ENCODE measurements at places on chromosomes 1 and 21.

DNA sequence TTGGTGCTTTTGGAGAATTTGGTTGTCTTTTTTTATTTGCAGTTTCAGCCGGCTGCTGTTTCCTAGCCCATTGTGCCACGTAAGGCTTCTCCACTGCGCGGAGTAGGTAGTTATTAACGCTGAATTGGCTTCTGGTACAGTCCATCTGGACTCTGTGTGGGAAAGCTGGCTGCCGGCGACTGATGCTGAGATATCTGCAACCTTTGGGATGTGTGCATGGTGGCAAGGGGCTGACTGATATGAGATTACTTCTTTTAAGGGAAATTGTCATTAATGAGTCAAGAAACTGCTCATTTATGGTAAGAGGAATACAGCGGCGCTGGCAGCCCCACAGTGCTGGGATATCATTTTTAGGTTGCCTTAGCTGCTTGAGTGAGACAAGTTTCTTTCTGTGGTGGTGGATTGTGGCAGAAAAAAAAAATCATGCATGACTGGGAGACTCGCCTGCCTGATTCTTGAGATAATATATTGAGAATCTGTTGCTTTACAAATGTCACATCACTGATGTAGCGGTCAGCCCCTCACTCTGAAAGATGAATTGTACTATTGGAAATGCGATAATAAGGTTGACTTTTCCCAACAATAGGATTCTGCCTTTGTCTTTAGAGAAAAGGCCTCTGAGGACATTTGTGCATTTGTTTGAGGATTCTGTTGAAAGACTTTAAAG is 2.5 kb upstream of the ELAVL4 start:
- no peak for DNase-seq

DNA sequence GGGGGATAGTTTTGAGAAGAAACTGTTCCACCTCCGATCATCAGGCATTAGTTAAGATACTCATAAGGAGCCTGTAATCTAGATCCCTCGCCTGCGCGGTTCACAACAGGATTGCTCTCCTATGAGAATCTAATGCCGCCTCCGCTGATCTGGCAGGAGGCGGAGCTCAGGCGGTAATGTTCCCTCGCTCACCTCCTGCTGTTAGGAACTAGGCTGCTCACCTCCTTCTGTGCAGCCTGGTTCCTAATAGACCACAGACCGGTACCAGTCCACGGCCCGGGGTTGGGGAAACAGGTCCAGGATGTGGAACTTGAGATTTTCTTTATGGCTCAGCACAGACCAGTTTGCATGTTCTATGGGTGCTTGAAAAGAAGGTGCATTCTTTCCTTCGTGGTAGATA is 27.2 kb upstream of the FAM3B start:
- no peak for DNase-seq

GRCh38 chr1:101914473-101915242 is 82.1 kb downstream of the OLFM3 start:
- DNase-seq: no peak

DNA sequence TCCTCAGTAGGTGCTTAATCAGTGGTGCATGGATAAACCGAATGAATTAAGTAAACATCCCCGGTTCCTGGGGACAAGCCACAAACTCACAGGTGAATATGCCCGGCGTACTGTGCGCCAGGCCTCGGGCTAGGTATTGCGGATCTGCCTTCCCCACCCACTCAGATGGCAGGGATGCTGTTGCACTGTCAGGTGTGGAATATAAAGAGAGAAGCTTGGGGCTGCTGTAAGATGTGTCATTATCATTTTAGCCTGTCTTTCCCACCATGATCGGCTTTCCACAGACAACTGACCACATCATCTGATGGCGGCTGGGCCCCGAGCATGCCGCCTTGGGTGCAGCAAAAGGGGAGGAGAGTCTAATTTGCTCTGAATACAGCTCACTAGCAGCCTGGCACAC is 45.4 kb upstream of the LRP8 start:
- DNase-seq: no peak

DNA sequence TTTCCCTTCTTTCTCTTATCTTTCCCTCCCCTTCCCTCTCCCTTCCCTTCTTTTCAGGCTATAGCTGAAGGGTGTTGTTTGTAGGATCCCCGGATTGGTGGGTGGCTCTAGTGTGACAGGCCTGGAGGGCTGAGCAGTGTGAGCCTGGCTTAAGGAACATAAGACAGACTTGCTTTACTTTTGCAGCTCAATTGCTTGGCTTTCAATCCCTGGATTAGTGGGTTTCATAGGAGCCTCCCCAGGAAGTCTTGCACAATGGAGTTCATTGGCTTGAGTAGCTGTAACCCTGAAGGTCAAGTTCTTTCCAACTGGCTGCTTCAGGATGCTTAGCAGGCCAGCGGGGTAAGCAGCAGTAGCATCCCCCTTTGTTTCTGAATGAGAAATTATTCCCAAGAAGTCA is 126.7 kb downstream of the CAMTA1 start:
- DNase-seq: no peak

- DNase-seq: peak; percentile 76
Measured at GRCh38 chr1:212285685-212286555, 710 bp downstream of the PPP2R5A start.

DNA sequence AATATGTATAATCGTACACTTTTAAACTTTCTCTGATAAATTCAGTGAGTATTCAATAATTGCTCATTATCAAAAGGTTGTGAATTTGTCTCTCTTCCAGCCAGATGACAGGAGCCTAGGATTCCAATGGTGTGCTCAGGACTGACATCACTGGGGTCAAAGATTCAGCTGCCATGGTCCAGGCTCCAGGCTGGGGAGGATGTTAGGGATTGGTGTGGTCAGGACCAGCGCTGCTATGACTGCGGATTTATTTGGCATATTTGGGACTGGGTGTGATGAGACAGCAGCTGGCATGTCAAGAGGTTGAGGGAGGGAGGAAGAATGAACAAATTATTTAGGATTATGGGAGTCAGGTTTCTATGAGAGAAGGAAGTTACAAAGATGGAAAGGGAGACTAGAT is 48.2 kb upstream of the ABCA4 start:
- no peak for DNase-seq

- DNase-seq: no peak
Measured at GRCh38 chr1:221558396-221558795, 183.5 kb downstream of the DUSP10 start.

GRCh38 chr1:217495249-217495648 is 135.6 kb downstream of the GPATCH2 start:
- DNase-seq: no peak

DNA sequence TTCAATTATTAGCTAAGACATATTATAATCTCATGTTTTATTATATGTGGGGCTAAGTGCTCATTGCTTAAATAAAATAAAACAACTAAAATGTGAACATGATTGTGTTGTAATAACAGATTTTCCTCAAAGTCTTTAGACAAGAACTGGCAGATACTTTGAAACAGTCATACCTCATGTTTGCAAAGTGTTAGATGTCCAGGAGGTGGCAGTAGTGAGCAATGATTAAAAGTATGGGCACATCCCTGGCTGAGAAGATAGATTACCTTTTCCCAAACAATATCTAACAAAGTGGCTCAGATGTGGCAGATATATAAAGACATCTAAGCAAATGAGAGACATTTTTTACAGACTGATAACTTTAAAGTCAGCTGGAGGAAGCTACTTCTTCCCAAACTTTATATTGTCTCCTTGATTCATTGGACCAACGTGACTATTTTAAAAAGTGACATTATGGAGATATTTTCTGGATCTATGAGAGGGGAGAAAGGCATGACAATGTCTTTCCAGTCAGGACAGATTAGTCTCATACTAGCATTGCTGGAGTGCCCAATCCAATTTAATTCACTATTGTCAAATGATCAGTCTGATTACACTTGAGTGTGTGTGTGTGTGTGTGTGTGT is 269.8 kb downstream of the S1PR1 start:
- DNase-seq: peak; percentile 43

GRCh38 chr1:208058756-208059155 is 147.8 kb upstream of the CD34 start:
- no peak for DNase-seq

- no peak for DNase-seq
Measured at GRCh38 chr1:185483664-185484450, 166.8 kb upstream of the IVNS1ABP start.

- DNase-seq: no peak
Measured at GRCh38 chr1:206472454-206472853, 2.2 kb downstream of the IKBKE start.

DNA sequence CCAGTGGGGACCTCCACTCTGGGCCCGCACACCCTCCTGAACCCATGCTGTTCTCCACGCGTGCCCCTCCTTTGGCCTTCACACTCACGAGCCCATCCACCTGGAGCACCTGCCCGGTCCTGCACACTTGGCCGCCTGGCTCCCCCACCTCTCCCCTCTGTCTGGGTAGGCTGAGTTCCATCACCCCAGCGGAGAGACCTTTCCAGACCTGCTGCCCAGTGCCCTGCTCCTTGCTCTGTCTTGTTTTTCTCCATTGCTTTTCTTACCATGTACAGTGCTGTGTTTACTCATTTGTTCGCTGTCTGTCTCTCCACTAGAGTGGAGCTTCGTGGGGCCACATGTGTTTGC is 351.0 kb upstream of the VAMP3 start:
- DNase-seq: no peak

DNA sequence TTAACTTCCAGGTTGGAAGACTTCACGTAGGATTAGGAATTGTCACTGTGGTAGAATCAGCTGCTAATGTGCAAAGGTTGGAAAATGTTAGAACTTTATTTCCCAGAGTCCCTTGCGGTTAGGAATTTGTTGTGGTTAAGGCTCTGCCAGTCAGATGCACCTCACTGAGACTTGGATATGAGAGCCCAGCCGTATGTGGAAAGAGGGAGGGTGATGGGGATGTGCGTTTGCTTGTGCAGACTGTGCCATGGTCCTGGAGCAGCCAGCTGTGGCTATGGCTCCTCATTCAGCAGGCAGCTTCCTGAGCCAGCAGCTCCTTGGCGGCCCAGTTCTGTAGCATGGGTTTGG is 12.5 kb downstream of the S100A10 start:
- no peak for DNase-seq

DNA sequence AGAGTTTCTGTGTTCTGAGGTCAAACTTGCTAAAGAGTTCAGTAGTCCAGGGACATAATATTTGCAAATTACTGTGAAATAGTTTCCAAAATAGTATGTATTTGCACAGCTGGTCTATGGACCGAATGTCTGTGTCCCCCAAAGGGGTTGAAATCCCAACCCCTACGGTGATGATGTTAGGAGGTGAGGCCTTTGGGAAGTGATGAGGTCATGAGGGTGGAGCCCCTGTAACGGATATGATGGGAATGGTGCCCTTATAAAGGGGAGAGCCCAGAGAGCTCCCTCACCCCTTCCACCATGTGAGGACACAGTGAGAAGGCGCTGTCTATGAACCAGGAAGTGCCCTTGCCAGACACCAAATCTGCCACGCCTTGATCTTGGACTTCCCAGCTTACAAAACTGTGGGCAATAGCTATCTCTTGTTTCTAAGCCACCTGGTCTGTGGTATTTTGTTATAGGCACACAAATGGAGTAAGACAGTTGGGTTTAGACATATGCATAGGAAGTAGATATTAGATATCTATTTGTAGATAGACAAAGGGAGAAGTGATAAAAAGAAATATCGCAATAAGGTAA is 21.7 kb downstream of the RNF187 start:
- DNase-seq: no peak

DNA sequence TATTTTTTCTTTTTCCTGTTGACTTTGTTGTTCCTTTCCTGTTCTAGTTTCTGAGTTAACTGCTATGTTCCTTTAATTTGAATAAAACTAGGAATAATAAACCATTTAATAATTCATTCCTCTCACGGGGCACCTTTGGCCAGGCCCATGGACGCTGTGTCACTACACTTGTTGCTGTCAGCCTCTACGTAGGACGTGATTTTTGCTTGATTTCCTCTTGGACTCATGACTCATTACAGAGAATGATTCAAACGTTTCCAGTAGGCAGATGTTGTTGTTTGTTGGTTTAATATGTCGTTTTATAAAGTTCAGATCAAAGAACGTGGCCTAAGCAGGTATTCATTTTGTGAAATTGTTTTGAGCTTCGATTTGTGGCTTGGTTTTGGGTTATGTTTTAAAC is 9.1 kb upstream of the SLC19A1 start:
- DNase-seq: no peak

- no peak for DNase-seq
Measured at GRCh38 chr1:214472364-214472763, 79.0 kb downstream of the PTPN14 start.

GRCh38 chr1:19436716-19437476 is 48.4 kb downstream of the CAPZB start:
- peak; percentile 20 for DNase-seq

DNA sequence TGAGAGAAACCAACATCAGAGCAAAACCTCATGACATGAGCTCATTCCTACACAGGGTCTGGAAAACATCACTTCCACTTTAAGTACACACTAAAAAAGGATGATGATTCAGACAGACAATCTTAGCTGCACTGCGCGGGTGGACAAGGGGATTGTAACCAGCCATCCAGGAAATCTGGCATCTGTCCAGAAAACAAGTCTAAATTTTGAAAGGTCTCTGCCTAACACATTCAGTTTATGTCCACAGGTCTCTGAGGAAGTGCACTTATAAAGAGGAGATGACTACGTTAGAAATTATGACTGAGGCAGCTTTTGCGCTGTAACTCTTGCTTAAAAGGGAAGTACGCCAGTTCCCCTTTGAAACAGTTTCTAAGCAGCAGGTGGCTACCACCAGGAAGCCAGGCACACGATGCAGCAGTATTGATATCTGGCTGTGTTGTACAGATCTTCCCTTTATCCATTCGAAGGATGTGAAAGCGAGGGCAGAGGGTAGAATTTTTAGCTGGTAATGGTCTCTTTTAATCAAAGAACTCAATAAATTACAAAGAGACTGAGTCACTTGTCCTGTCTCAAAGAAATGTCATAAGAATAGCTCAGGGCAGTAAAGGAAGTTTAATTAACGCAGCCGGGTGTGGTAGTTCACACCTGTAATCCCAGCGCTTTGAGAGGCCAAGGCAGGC is 128.0 kb downstream of the SETD4 start:
- DNase-seq: peak; percentile 75

- peak; percentile 57 for DNase-seq
Measured at GRCh38 chr21:38506661-38507281, 8.5 kb upstream of the ERG start.

- DNase-seq: no peak
Measured at GRCh38 chr1:36232212-36233095, 8.2 kb downstream of the THRAP3 start.

DNA sequence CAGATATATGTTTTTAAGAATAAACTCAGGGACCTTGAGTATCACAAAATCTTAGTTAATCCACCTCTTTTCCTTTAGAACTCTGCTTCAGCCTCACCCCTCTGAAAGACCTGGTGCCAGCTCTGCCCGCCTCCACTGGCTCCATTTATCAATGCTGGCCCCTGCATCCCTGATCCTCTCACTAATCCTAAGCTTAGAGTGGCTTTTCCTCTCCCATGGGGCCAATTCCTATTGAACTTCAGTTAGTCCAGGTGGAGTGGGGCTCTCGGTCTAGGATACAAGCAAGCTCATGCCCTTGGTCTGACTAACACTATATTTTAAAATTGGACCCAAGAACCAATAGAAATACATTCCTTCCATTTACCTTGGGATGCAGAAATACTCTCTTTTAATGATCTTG is 87.0 kb downstream of the RGS7 start:
- no peak for DNase-seq

Measured in RPMI8226 (cell line).